ENCODE measurements at places on chromosomes 3 and 15. TPM values are rescaled to one million over a fixed set of nuclear protein-coding genes. Genes with fewer than 3 reads are reported as not detected.

DNA sequence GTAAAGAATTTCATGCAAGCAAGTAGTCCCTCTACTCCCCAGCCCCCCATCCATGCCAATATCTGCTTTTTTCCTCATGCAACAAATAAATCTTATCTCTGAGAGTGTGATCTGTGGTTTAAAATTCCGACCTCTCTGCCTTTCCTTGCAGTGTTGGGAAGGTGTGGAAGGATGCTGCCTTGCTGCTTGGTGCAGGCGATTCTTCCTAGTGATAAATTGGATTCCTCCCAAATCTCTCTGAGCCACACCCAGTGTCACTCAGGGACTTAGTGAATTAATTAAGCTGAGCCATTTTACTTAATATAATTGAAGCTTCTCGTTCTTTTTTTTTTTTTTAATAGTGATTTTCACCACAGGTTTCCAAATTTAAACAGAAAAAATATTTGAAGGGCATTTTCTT is 3.4 kb downstream of the GAP43 start:
- no peaks in the 10 kb centered on the region for H3K4me1 ChIP-seq
- peaks cover 22% of the 10 kb centered on the region for H3K27me3 ChIP-seq
- no peak for DNase-seq
- H3K4me3 ChIP-seq: no peak overlapping the region
- H3K36me3 ChIP-seq: no peaks in the 10 kb centered on the region

- DNase-seq: no peak
- peak overlapping the region; percentile 22 for H3K4me3 ChIP-seq
- no peaks in the 10 kb centered on the region for H3K27me3 ChIP-seq
- H3K4me1 ChIP-seq: peaks cover 44% of the 10 kb centered on the region
- H3K27ac ChIP-seq: no peak overlapping the region
- H3K36me3 ChIP-seq: peaks cover 12% of the 10 kb centered on the region
These were observed 2.3 kb downstream of the RNF7 start for GRCh38 chr3:141740349-141740748.

GRCh38 chr3:141894524-141895176 is 18.2 kb downstream of the ATP1B3 start:
- H3K4me3 ChIP-seq: no peak overlapping the region
- H3K27me3 ChIP-seq: no peaks in the 10 kb centered on the region
- no peaks in the 10 kb centered on the region for H3K4me1 ChIP-seq
- no peaks in the 10 kb centered on the region for H3K36me3 ChIP-seq
- no peak overlapping the region for H3K27ac ChIP-seq

Gene CCR2
- total RNA-seq: 0.50 TPM

Gene RPP25
- 27.5 TPM for total RNA-seq

GRCh38 chr3:122146466-122146865 is 37.0 kb upstream of the CASR start:
- no peak for DNase-seq
- no peaks in the 10 kb centered on the region for H3K4me1 ChIP-seq
- H3K27me3 ChIP-seq: no peaks in the 10 kb centered on the region
- H3K27ac ChIP-seq: no peak overlapping the region

DNA sequence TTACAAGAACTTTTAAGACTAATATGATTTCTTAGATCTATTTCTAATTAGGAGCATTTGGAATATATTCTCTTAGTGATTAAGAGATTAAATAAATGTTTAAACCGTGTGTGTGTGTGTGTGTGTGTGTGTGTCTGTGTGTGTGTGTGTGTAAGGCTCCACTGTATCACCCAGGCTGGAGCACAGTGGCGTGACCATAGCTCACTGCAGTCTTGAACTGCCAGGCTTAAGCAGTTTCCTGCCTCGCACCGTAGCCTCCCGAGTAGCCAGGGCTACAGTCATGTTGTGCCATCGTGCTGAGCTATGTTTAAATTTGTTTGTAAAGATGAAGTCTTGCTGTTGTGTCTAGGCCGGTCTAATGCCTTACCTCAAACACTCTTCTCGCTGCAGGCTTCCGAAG is 109.4 kb downstream of the KLHL25 start:
- H3K4me1 ChIP-seq: peaks cover 20% of the 10 kb centered on the region
- peaks cover 44% of the 10 kb centered on the region for H3K36me3 ChIP-seq

Gene LYZL4
- not detected for total RNA-seq

Gene STT3B
- 95.6 TPM for total RNA-seq

Gene FSTL1
- total RNA-seq: 198 TPM

- no peaks in the 10 kb centered on the region for H3K4me1 ChIP-seq
- no peak overlapping the region for H3K4me3 ChIP-seq
- H3K27me3 ChIP-seq: no peaks in the 10 kb centered on the region
These were observed 12.8 kb upstream of the MTMR10 start for GRCh38 chr15:31004220-31004733.

Gene CFAP20DC
- 2.6 TPM for total RNA-seq

DNA sequence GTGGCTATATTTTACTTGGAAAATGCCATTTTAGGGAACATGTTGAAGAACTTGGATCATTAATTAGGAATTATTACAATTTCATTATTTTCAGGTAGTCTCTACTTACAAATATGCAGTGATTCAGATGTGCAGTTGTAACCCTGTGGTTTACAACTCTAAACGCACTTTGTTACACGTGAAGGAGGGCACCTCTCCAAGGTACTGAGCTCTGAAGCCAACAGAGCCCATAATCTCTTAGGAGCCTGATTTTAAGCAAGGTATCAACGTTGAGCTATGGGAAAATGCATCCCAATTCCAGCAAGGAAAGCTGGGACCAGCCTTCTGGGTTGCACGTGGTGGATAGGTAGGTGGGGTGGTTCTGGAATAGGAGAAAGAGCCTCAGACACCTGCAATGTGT is 81.5 kb upstream of the FAM3D start:
- no peaks in the 10 kb centered on the region for H3K36me3 ChIP-seq
- H3K4me3 ChIP-seq: no peak overlapping the region
- no peaks in the 10 kb centered on the region for H3K27me3 ChIP-seq
- H3K27ac ChIP-seq: no peak overlapping the region

Data from adrenal gland (tissue), 19 donors.